ENCODE measurements at places on chromosomes 4 and X. TPM values are rescaled to one million over a fixed set of nuclear protein-coding genes. Genes with fewer than 3 reads are reported as not detected.

GRCh38 chr4:130901321-130901720 is 1805.4 kb downstream of the C4orf33 start:
- no peak for ATAC-seq

DNA sequence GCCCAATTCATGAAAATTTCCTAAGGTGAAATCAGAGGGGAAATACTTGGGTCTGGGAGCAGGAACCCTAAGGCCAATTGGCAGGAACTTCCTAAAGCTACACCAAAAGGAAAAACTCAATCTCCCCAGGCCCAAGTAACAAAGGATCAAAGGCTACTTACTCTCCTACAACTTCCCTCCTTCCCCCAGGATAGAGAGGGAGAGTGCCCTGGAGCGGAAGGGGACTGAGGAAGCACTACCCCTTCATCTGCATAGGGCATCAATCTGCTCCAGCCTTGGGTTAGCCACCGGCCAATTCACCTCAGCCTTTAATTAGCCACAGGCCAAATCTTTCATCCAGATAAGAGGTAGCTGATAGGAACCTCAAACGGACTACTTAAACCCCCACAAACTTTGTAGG is 55.0 kb downstream of the SLC34A2 start:
- ATAC-seq: no peak

CXCL13 gene
- not detected for total RNA-seq

DNA sequence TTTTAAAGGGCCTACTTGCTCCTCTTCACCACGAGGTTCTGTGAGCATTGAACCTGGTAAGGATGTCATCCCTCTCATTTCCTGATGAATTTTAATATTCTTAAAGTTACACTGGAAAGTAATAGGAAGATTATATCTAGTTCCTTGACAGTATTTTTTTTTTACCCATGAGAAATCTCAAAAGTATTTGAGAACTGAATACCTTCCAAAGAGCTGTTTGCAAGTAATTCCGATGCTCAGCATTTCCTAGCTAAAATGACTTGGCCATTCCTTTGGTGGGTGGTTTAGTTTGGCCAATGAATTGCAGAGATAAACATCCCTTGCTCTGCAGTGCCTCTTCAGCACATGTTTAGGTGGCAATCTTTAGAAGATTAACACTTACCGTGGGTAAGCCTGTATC is 110.2 kb upstream of the WDR1 start:
- no peak for ATAC-seq

- peak; percentile 4 for ATAC-seq
These were observed 135.3 kb downstream of the SHROOM3 start for GRCh38 chr4:76570141-76570973.

CT47A1 gene
- not detected for total RNA-seq

RIPPLY1 gene
- total RNA-seq: not detected

EMD gene
- 55.4 TPM for total RNA-seq

DNA sequence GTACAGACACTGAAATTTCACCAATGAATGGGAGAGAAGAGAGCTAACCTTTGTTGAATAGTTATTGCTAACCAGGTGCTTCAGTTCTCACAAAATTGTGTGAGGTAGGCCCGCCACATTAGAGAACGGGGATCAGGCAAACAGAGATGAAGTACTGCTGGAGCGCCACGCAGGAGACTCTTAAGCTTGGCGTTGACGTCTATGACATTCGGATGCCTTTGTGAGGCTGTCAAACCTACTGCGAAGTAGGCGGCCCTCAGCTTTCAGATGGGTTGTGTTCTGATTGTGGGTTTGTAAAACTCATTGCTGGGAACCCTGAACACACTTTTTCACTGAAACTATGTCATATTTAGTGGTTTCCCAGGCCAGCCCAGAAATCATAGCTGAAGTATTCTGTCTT is 173.6 kb downstream of the CBR4 start:
- ATAC-seq: no peak

DNA sequence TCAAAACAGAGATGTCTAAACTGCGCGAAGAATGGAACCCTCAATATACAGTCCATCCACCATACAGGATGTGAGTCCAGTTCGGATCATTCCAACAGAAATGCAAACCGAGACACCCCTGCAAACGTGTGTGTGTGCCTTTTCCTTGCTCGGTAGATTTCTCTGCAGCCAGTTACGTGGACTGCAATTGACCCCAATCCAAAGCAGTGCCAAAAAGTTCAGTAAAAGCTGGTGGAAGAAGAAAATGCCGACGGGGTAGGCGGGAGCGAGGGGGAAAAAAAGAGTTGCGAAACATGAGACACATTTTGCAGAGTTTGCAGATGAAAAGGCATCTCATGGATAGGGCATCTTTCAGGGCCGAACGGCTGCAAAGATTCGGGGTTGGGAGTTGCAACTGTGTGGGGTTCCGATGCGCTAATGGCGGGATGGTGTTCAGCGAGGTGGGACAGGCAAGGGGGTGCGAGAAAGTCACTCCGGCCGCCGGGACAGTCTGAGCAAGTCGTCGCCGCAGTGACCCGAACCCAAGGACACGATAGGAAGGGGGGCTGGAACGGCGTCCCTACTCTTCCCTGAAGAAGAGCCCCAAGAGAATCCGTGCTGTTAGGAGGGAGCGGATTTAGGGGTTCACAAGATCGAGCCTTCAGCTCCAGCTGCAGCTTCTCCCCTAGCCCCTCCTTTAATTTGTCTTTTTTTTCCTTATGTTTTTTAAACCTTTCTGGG is 3.8 kb downstream of the PHOX2B start:
- no peak for ATAC-seq

DNA sequence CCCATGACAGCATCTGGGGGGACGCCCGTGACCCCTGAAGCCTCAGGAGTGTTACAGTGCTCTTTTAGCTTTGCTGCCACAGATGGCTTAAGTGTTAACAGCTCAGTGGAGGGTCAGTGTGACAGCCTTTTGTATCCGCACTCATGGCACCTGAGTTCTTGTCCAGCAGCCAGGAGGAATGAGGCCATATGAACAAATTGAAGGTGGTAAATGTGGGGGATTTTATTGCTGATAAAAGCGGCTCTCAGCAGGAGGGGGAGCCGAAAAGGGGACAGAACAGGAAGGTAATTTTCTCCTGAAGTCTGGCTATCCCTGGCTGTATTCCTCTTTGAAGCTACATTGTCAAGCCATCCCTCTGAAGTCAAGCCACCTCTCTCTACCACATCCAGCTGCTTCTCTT is 441.0 kb downstream of the RAPGEF2 start:
- no peak for ATAC-seq

DNA sequence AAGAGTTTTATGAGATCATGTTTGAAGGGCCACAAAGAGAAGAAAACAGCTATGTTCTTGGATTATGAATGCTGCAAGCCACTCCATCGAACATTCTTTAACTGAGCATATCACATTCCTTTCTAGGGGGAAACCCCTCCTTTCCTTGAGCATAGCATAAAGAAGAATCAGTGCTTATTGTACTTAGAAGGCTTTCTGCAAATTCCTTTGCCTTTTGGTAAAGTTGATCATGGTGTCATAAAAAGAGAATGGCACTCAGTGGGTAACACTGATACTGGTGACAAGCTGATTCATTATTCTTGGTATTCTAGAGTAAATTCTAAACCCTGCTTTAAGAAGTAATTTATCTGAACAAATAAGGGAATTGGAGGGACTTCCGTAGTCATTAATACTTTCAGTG is 88.5 kb upstream of the GPR34 start:
- ATAC-seq: peak; percentile 38

DNA sequence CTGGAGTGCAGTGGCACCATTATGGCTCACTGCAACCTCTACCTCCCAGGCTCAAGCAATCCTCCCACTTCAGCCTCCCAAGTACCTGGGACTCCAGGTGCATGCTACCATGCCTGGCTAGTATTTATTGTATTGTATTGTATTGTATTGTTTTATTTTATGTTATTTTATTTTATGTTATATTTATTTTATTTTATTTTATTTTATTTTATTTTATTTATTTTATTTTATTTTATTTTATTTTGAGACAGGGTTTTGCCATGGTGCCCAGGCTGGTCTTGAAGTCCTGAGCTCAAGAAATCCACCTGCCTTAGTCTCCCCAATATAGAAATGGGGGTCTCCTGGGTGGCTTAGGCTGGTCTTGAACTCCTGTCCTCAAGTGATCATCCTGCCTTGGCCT is 42.6 kb downstream of the ELF2 start:
- ATAC-seq: no peak

GRCh38 chr4:7135389-7135746 is 57.0 kb upstream of the SORCS2 start:
- ATAC-seq: peak; percentile 41

DNA sequence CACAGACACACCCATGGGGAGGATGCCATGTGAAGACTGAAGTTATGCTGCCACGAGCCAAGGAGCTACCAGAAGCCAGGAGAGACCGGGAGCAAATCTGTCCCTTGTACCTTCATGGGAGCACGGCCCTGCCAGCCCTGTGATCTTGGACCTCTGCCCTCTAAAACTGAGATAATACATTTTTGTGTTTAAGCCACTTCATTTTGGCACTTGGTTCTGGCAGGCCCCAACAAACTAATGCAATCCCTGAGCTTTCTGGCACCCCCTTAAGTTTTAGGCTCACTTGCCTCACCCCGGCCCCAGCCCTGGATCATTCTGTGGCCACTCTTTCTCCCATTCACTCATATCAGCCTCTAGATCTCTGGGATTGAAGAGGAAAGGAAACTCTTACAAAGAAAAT is 35.4 kb downstream of the SEL1L3 start:
- no peak for ATAC-seq

- ATAC-seq: no peak
These were observed 243.6 kb downstream of the NPFFR2 start for GRCh38 chr4:72275381-72275780.

STS gene
- total RNA-seq: 41.0 TPM

DNA sequence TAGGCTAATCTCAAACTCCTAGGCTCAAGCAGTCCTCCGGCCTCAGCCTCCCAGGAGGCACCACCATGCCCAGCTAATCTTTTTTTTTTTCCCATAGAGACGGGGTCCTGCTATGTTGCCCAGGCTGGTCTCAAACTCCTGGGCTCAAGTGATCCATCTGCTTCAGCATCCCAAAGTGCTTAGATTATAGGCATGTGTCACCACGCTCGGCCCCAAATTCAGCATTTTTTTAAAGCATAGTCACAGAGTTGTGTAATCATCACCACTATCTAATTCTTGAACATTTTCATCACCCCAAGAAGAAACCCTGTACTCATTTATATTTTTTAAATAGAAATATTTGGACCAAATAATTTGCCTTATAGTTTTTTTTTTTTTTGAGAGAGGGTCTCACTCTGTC is 10.3 kb downstream of the CENPI start:
- no peak for ATAC-seq

- ATAC-seq: no peak
These were observed 465.8 kb downstream of the NAF1 start for GRCh38 chr4:162700815-162701361.

GRCh38 chrX:68146054-68146453 is 287.2 kb downstream of the OPHN1 start:
- peak; percentile 96 for ATAC-seq

CT83 gene
- total RNA-seq: not detected

GRCh38 chr4:116512552-116512951 is 572.8 kb downstream of the TRAM1L1 start:
- no peak for ATAC-seq

SCRG1 gene
- 22.8 TPM for total RNA-seq

- ATAC-seq: no peak
These were observed 101.5 kb downstream of the CCDC160 start for GRCh38 chrX:134338527-134338926.

GRCh38 chr4:188444500-188444899 is 305.3 kb downstream of the TRIML1 start:
- ATAC-seq: no peak
